ENCODE measurements at places on chromosomes 5 and 9.

GRCh38 chr5:58188262-58188651 lies 271.6 kb downstream of the PLK2 start:
- no peak for DNase-seq

GRCh38 chr5:6424110-6424659 lies 24.5 kb upstream of the UBE2QL1 start:
- no peak for DNase-seq

DNA sequence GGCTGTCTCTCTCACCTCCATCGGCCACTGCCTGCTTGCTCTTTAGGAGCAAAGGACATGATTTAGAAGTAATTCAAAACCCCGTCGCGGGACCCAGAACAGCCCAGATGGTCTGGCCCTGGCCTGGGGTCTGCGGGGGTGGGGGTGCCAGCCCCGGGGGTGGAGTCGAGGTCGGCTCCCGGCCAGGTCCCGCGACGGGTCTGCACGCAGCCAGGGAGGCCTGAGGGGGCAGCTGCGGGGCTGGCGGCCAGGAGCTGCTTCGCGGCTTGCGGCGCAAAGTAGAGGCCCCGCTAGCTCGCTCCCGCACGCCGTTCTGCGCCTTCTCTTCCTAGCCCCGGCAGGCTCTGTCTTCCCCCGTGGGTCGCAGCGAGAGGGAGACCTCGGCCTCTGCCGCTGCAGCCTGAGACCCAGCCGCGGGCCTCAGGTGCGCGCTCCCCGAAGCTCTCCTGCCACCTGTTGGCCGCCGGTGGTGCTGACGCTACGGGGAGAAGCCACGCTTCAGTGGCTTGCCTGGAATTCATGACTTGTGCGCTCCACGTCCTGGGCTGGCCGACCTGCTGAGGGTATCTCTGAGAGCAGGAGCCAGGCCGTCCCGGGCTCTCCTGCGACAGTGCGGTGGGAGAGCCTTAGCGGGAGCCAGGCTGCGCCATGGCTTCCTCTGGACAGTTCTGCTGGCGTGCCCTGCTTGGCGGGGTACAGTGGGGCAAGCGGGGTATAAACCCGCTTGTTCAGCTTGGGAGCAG lies 157.2 kb upstream of the PITX1 start:
- peak; percentile 37 for DNase-seq

DNA sequence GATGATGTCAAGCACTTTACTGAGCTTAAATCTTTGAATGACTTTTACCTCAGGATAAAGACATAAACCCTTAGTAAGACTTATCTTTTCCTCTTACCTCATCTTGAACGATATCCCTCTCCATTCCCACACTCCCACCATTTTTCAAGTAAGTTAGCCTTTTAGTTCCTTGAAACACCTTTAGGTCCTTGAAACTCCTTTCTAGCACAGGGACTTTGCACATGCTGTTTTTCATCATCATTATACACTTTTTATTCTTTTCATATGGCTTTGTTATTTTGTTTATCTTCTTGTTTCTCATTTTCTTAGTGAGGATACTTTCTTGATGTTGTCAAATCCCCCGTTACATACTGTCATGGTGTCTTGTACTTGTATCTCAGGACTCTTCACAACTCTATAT lies 24.8 kb downstream of the YTHDC2 start:
- no peak for DNase-seq

DNA sequence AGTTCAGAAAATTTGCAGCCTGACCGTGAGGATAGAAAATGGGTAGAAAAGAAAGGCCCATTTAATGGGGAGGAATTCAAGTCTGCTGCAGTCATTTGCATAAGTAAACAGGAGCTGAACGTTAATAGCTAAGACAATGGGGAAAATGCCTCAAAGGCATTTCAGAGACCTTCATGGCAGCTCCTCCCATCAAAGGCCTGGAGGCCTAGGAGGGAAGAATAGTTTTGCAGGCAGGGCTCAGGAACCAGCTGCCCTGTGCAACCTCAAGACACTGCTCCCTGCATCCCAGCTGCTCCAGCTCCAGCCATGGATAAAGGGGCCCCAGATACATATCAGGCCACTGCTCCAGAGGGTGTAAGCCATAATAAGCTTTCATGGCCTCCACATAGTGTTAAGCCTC lies 32.2 kb upstream of the CDH18 start:
- no peak for DNase-seq

- no peak for DNase-seq
Measured at GRCh38 chr5:154342211-154342610, 103.6 kb upstream of the SAP30L start.

Data from frontal cortex (tissue), 4 donors.